ENCODE measurements at places on chromosomes 3 and 15. TPM values are rescaled to one million over a fixed set of nuclear protein-coding genes. Genes with fewer than 3 reads are reported as not detected.

The DNASE1L3 gene
- total RNA-seq: 1.6 TPM

The SLC12A1 gene
- not detected for total RNA-seq

The SAMD7 gene
- total RNA-seq: not detected

The MYZAP gene
- 5.1 TPM for total RNA-seq

The SERPINI2 gene
- total RNA-seq: not detected

The HYAL1 gene
- total RNA-seq: not detected

The LEKR1 gene
- total RNA-seq: 9.4 TPM

The AMIGO3 gene
- total RNA-seq: 3.8 TPM

The SLCO2A1 gene
- not detected for total RNA-seq

The CSPG5 gene
- total RNA-seq: 0.10 TPM

The SH2D7 gene
- total RNA-seq: not detected

The TRIM42 gene
- not detected for total RNA-seq

The ECE2 gene
- total RNA-seq: not detected

The TJP1 gene
- total RNA-seq: 0.10 TPM

The NR2E3 gene
- total RNA-seq: not detected

The ALS2CL gene
- 5.4 TPM for total RNA-seq

The TM4SF4 gene
- total RNA-seq: not detected

The ARPIN gene
- total RNA-seq: 2.9 TPM

The ROPN1 gene
- not detected for total RNA-seq

The PATL2 gene
- 19.2 TPM for total RNA-seq

The CYP8B1 gene
- total RNA-seq: under 0.01 TPM

The C3orf85 gene
- not detected for total RNA-seq

The DPPA4 gene
- total RNA-seq: 2.9 TPM

Data from mononuclear cell (primary cell).